Esophagus squamous epithelium (tissue), 5 donors: ENCODE measurements at places on chromosomes 7 and 10.

DNA sequence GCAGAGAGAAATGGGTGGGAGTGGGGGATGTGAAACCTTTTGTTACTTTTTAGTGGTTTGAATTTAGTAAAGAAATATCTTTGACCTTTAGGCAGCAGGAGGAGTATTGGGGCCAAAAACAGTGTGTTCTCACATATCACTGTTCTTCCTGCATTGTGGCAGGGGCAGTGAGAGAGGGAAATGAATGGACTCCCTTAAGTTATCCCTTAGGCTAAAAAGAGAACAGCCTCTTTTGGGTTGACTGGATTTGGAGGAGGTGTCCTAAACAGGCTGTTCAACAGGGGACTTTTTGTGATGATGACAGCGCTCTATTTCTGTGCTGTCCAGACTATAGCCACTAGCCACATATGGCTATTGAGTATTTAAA is 22.3 kb downstream of the ZNF775 start:
- H3K4me3 ChIP-seq, result no peak overlapping the region
- H3K27ac ChIP-seq, result no peak overlapping the region
- no peak for DNase-seq

DNA sequence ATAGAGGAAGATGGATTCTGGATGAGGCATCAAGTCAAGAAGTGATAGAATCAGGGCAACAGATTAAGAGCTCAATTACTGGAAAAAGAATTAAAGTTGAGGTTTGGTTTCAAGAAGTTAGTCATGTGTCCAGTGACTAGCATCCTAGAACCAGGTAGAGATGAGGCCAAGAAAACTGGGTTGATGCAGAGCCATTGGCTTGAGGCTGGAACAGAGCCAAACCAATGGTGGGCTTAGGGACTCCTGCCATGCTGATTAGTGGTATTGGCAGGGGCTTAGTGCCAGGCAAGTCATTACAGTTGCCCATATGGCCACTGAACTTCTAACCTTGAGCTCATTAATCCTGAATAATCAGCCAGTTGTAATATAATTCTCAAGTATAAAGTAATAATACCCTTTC is 18.5 kb downstream of the ZNF277 start:
- no peaks in the 10 kb centered on the region for H3K36me3 ChIP-seq
- no peak overlapping the region for H3K27ac ChIP-seq
- no peaks in the 10 kb centered on the region for H3K27me3 ChIP-seq
- no peak overlapping the region for H3K4me3 ChIP-seq
- no peaks in the 10 kb centered on the region for H3K4me1 ChIP-seq

DNA sequence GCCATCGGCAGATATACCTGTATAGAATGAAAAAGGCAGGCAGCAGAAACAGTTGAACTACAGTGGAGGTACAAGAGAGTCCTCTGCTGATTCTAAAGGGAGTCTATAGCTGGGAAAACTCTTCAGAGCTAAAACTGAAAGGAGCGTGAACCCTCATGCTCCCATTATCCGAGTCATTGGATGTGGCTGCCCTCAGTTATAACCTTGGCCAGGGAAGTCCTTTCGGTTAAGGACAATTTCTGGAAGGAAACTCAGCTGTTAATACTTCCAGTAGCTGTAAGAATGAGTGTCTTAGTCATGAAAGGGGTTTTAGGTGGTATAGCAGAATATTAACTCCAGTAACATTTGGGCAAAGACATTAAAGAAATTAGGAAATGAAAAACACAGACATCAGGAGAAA is 14.6 kb upstream of the GNAT3 start:
- no peak overlapping the region for H3K4me3 ChIP-seq
- DNase-seq, result no peak
- H3K27me3 ChIP-seq, result no peaks in the 10 kb centered on the region
- H3K36me3 ChIP-seq, result no peaks in the 10 kb centered on the region

DNA sequence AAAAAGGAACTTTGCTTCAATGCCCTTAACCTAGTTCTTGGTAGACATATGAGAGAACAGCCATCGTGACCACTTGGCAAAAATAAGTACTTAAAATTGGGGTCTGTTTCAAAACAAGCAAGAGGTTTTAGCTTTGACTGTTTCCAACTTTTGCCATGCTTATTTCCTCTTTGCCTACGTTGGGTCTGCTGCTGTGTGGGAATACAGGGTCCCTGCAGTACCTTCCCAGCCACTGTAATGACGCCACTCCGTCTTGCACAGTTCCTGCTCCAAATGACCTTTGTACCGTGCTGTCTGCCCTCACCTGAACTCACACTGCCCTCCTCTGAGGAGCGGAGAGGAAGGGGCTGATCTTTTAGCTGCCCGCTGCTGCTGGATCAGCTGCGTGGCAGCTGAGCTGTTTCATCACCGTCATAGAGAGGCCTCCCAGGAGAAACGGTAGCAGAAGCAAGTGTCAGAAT is 133.1 kb downstream of the MAPK8 start:
- no peak overlapping the region for H3K27ac ChIP-seq
- no peaks in the 10 kb centered on the region for H3K4me1 ChIP-seq
- no peak for DNase-seq
- H3K36me3 ChIP-seq, result no peaks in the 10 kb centered on the region
- no peak overlapping the region for H3K4me3 ChIP-seq

DNA sequence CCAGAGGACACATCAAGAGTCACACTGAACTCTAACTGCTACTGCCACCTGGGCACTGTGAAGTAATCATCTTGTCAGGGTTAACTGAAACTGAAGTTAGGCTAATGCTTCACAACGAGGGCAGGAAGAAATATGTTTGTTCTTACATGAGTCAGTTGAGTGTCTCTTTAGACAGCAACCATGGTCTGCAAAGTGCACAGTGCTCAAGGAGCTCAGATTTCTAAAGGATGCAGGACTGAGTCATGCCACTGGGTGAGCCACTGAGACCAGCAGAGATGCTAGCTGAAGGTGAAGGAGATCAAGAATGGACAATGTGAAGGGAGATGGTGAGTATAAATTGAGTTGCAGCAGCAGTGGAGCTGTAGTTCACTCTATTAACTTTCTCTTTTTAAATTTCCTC is 76.0 kb upstream of the CTTNBP2 start:
- H3K4me1 ChIP-seq, result peaks cover 36% of the 10 kb centered on the region
- H3K36me3 ChIP-seq, result no peaks in the 10 kb centered on the region
- no peak overlapping the region for H3K4me3 ChIP-seq
- no peak overlapping the region for H3K27ac ChIP-seq
- H3K27me3 ChIP-seq, result no peaks in the 10 kb centered on the region

- peaks cover 29% of the 10 kb centered on the region for H3K4me1 ChIP-seq
- no peaks in the 10 kb centered on the region for H3K36me3 ChIP-seq
- DNase-seq, result no peak
- peaks cover 18% of the 10 kb centered on the region for H3K27me3 ChIP-seq
- peak overlapping the region; percentile 95 for H3K4me3 ChIP-seq
These were observed 700 bp downstream of the SMC3 start for GRCh38 chr10:110568055-110568735.

- no peaks in the 10 kb centered on the region for H3K36me3 ChIP-seq
- no peaks in the 10 kb centered on the region for H3K4me1 ChIP-seq
- DNase-seq, result no peak
- no peaks in the 10 kb centered on the region for H3K27me3 ChIP-seq
- H3K27ac ChIP-seq, result no peak overlapping the region
- peak overlapping the region; percentile 12 for H3K4me3 ChIP-seq
These were observed 61.9 kb upstream of the NKX6-2 start for GRCh38 chr10:132847856-132848255.

DNA sequence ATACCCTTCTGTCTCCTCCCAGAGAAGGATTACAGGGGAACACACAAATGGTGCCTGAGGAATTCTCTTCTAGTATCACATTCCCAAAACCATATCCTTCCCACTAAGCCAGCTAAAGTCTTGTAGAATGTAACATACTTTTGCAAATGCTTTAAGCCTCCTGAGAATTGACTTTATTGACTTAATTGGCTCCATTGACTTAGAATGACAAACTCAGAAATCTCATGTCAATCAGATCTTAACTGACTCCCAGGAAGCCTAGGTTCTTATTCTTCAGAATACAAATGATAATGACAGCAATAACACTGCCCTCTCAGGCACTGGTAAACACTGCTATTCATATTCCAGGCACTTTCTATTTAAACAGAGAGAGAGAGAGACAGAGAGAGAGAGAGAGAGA is 356.9 kb upstream of the PRKCQ start:
- H3K4me3 ChIP-seq, result no peak overlapping the region
- no peak for DNase-seq
- no peak overlapping the region for H3K27ac ChIP-seq
- H3K27me3 ChIP-seq, result no peaks in the 10 kb centered on the region
- H3K4me1 ChIP-seq, result no peaks in the 10 kb centered on the region

DNA sequence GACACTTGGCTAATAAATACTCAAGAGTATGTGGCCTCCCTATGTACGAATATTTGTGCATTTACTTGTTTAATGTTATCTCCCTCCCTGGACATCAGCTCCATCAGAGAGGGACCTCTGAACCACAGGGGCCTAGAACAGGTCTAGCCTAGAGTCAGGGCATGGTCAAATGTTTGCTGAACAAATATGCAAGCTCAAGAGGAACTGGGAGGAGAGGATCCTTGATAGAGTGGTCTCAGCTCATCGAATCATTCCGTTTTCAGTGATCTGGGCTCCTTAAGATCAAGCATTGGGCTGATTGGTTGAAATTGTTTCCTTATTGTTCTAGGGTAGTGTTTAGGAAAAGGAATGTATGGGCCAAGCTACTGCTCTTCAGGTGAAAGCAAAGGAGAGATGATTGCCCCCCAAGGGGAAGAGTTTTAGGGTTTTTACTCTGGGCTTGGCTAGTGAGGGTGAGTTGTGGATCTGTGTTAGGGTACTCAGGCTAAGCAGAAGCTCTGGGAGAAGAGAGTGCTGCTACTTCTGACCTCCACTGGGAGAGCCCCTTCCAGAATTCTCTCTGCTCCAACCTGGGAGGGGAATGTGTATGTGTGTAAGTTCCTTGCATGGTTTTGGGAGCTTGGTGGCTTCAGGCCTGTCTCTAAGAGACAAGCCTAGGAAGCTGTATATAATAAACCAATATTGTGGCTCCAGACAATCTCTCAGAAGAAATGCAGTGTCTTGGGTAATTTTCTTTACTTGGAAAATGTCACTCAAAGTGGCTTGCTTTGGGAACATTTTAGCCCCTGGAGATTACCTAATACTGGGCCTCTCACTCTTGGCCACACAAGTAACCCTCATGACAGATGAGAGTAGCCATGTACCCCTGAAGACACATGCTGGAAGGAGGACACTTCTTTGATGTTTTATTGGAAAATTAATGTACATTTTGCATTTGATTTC is 110.0 kb downstream of the EMX2 start:
- DNase-seq, result no peak
- no peak overlapping the region for H3K4me3 ChIP-seq
- peaks cover 9% of the 10 kb centered on the region for H3K4me1 ChIP-seq
- peak overlapping the region; percentile 2 for H3K27ac ChIP-seq

DNA sequence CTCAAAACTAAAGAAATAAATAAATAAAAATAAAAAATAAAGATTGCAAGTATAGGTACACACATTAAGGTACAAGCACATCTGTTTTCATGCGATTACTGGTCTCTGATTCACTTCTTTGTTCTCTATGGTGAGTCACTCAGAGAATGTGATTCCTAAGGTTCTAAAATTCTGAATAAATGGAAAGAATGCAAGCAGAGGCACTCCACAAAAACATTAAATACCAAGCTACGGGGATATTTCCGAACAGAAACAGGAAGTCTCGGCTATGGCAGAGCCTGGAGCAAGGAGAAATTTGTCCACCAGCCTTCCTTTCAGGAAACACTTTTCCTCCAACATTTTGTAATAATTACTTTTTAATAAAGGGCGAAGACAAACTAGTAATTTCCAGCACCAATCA is 1.4 kb downstream of the VOPP1 start:
- H3K27ac ChIP-seq, result peak overlapping the region; percentile 94
- no peaks in the 10 kb centered on the region for H3K36me3 ChIP-seq
- peak overlapping the region; percentile 69 for H3K4me3 ChIP-seq
- H3K27me3 ChIP-seq, result no peaks in the 10 kb centered on the region
- no peak for DNase-seq

DNA sequence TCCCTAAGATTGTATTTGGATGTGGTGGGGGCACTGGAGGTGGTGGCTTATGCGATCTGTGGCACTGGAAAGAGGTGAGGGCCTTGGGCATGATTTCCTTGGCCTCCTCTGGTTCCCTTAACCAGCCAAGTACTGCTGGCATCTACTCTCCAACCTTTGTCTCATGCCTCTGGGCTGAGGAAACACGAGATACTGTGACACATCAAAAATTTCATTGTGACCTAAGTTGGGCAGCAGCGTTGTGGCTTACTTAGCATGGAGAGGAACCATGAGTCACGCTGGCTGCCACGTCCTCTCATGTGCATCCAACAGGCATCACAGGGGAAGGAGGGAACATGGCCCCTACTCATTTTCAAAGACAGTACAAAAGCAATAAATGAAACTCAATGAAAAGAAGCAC is 29.7 kb upstream of the GSDME start:
- H3K36me3 ChIP-seq, result no peaks in the 10 kb centered on the region
- H3K4me1 ChIP-seq, result no peaks in the 10 kb centered on the region
- DNase-seq, result no peak
- H3K4me3 ChIP-seq, result no peak overlapping the region

DNA sequence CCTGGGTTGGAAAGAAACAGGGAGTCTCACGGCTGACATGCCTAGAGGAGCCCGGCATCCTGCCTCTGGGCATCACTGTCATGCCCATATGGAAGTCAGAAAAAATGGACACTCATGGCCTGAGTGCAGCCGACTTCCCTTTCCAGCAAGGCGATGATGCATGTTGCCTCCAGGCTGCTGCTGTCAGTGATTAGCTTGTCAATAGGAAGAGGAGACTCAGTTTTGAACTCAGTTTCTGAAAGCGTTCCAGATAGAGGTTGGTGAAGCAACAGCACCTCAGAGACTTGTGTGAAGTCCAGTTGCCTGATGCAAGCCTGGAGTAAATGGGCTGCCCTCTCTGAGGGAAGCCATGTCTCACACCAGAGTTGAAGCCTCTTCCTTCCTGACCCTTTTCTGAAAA is 148.4 kb downstream of the TPST1 start:
- H3K4me3 ChIP-seq, result no peak overlapping the region
- peaks cover 38% of the 10 kb centered on the region for H3K4me1 ChIP-seq
- no peaks in the 10 kb centered on the region for H3K36me3 ChIP-seq
- H3K27me3 ChIP-seq, result no peaks in the 10 kb centered on the region

DNA sequence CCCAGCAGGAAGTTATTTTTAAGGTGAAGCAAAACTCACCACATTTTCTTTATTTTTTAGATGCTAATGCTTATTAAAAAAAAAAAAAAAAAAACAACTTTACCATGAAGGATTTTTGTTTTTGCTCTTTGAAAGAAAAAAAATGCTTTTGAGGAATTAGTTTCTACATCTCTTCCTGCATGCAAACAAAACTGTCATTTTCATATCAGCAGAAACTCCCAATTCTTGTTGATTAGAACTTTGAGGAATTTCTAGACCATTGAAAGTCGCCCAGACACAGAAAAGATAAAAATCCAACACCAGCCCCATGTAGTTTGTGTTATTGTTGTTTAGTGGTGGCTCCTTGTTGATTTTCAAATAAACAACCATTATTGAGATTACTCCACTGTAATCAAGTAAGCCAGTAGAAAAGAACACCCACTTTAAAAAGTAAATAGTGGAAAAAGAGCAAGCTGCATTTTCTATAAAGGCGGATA is 14.3 kb downstream of the SKIDA1 start:
- no peaks in the 10 kb centered on the region for H3K36me3 ChIP-seq
- DNase-seq, result no peak
- peaks cover 4% of the 10 kb centered on the region for H3K4me1 ChIP-seq
